ENCODE measurements at places on chromosomes 7 and 10.

GRCh38 chr7:16719699-16720098, 33.9 kb upstream of the TSPAN13 start:
- no peaks in the 10 kb centered on the region for H3K4me1 ChIP-seq
- H3K4me3 ChIP-seq = no peak overlapping the region
- H3K27ac ChIP-seq = no peak overlapping the region
- no peaks in the 10 kb centered on the region for H3K27me3 ChIP-seq

DNA sequence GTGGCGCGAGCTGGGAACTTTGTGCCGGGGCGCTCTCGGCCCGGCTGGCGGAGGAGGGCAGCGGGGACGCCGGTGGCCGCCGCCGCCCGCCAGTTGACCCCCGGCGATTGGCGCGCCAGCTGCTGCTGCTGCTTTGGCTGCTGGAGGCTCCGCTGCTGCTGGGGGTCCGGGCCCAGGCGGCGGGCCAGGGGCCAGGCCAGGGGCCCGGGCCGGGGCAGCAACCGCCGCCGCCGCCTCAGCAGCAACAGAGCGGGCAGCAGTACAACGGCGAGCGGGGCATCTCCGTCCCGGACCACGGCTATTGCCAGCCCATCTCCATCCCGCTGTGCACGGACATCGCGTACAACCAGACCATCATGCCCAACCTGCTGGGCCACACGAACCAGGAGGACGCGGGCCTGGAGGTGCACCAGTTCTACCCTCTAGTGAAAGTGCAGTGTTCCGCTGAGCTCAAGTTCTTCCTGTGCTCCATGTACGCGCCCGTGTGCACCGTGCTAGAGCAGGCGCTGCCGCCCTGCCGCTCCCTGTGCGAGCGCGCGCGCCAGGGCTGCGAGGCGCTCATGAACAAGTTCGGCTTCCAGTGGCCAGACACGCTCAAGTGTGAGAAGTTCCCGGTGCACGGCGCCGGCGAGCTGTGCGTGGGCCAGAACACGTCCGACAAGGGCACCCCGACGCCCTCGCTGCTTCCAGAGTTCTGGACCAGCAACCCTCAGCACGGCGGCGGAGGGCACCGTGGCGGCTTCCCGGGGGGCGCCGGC, 870 bp downstream of the FZD1 start:
- H3K4me1 ChIP-seq = peaks cover 6% of the 10 kb centered on the region
- H3K27me3 ChIP-seq = no peaks in the 10 kb centered on the region
- H3K36me3 ChIP-seq = no peaks in the 10 kb centered on the region
- peak overlapping the region; percentile 93 for H3K27ac ChIP-seq
- H3K4me3 ChIP-seq = peak overlapping the region; percentile 49
- DNase-seq = peak; percentile 47

- H3K4me3 ChIP-seq = no peak overlapping the region
- no peaks in the 10 kb centered on the region for H3K36me3 ChIP-seq
- H3K27me3 ChIP-seq = no peaks in the 10 kb centered on the region
- no peaks in the 10 kb centered on the region for H3K4me1 ChIP-seq
- DNase-seq = no peak
These were observed 141.7 kb upstream of the SEMA3D start for GRCh38 chr7:85328456-85328998.

DNA sequence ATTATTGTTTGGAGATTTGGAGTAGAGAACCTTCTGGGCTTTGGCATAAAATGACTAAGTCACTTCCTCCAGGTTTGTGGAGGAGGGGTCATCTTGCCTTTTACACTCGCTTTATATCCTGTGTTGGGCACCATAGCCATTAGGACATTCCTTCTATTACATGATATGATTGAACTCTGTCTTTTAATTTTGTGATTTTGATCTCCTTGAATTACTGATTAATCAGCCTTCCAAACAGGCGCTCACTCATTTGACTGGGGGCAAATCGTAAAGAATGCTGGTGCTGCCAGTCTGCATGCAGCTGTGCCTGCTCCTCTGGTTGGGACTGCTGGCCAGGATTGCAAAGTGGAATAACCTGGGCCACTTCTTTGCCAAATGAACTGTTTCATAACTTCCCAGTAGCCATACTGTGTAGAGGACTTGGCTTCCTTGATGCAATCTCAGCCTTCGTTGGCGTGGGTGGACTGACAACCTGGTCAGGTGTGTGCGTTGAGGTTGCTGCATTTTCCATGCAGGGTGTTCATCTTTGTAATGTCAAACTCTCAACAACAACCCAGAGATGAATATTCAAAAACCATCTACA, 65.9 kb upstream of the RAB11FIP2 start:
- H3K36me3 ChIP-seq = no peaks in the 10 kb centered on the region
- H3K4me1 ChIP-seq = no peaks in the 10 kb centered on the region
- peak overlapping the region; percentile 52 for H3K27ac ChIP-seq
- no peak for DNase-seq
- H3K4me3 ChIP-seq = no peak overlapping the region

GRCh38 chr10:94591461-94592205, 46.0 kb downstream of the HELLS start:
- no peak overlapping the region for H3K27ac ChIP-seq
- H3K4me1 ChIP-seq = no peaks in the 10 kb centered on the region
- H3K4me3 ChIP-seq = no peak overlapping the region
- peaks cover 4% of the 10 kb centered on the region for H3K36me3 ChIP-seq

GRCh38 chr7:142671506-142671905, 77.8 kb upstream of the PRSS1 start:
- H3K27me3 ChIP-seq = no peaks in the 10 kb centered on the region
- no peaks in the 10 kb centered on the region for H3K4me1 ChIP-seq
- no peaks in the 10 kb centered on the region for H3K36me3 ChIP-seq
- no peak overlapping the region for H3K27ac ChIP-seq

DNA sequence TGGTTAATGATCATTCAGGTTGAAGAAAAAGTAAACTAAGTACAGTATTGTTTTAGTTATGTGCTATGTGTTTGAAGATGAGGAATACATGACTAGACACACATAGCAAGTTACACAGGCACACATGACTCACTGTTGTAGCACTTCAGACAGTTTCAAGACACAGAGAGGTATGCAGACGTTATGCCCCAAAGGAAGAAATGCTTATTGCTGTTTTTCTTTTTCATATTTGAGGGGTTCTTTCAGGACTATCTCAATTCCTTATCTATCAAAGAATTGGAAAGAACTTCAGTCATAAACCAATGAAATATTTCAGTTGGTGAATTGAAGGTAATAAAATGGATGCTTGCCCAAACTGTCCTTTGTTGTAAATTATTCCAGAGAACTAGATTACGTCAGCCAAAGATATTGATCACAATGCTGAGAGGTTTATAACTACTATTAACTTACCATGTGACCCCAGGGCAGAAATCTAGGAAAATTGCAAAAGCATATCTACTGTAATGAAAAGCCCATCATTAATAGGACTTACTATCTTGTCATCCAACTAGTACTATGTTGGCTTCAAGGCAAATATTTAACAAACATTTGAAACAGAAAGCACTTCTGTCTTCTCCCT, 61.2 kb upstream of the CAPZA2 start:
- no peaks in the 10 kb centered on the region for H3K27me3 ChIP-seq
- no peak overlapping the region for H3K27ac ChIP-seq
- no peak for DNase-seq

GRCh38 chr10:50604809-50605208, 18.9 kb downstream of the SGMS1 start:
- H3K36me3 ChIP-seq = no peaks in the 10 kb centered on the region
- H3K4me3 ChIP-seq = no peak overlapping the region
- peaks cover 22% of the 10 kb centered on the region for H3K4me1 ChIP-seq
- DNase-seq = no peak

GRCh38 chr10:22374489-22375126, 29.3 kb downstream of the SPAG6 start:
- H3K4me1 ChIP-seq = no peaks in the 10 kb centered on the region
- no peak overlapping the region for H3K27ac ChIP-seq
- no peaks in the 10 kb centered on the region for H3K27me3 ChIP-seq
- no peak overlapping the region for H3K4me3 ChIP-seq

DNA sequence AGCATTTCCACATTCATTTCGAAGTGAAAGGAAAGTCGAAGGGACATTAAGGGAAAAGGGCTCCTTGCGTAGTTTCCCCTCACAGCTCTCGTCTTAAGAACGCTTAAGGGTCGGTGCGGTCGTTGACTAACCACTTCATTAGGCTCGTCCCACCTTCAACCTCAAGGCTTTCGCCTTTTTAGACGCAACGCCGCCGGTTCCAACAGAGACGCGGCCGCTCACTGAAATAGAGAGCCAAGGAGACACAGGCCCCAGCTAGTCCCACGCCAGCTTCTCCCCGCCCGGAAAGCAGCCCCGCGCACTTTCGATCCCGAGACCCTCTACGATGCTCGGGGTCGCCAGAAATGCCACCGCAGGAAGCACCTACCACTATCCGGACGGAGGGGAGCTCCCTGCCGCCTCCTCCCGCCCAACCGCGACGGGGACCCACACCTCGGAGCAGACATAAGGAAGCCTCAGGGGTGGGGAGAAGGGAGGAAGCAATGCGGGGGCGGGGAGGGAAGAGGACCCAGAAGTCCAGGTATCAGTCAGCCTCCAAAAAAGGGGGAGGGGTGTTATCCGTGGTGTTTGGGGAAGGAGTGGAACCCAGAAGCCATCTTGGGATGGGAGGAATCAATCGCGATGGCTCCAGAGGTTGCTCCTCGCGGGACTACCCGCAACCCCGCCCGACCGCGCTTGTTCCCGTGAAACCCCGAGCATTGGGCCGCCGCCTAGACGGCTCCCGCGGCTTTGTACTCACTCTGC, 559 bp downstream of the TRA2A start:
- H3K4me3 ChIP-seq = peak overlapping the region; percentile 93
- peak overlapping the region; percentile 97 for H3K27ac ChIP-seq
- H3K36me3 ChIP-seq = no peaks in the 10 kb centered on the region
- peak; percentile 67 for DNase-seq

GRCh38 chr7:153886506-153887441, 165.4 kb upstream of the DPP6 start:
- H3K27ac ChIP-seq = peak overlapping the region; percentile 51
- peak overlapping the region; percentile 30 for H3K4me3 ChIP-seq
- no peaks in the 10 kb centered on the region for H3K4me1 ChIP-seq
- no peaks in the 10 kb centered on the region for H3K36me3 ChIP-seq
- no peaks in the 10 kb centered on the region for H3K27me3 ChIP-seq

GRCh38 chr10:82411416-82411815, 536.4 kb downstream of the NRG3 start:
- H3K36me3 ChIP-seq = no peaks in the 10 kb centered on the region
- no peaks in the 10 kb centered on the region for H3K4me1 ChIP-seq
- DNase-seq = no peak
- H3K4me3 ChIP-seq = no peak overlapping the region
- no peaks in the 10 kb centered on the region for H3K27me3 ChIP-seq
- no peak overlapping the region for H3K27ac ChIP-seq

DNA sequence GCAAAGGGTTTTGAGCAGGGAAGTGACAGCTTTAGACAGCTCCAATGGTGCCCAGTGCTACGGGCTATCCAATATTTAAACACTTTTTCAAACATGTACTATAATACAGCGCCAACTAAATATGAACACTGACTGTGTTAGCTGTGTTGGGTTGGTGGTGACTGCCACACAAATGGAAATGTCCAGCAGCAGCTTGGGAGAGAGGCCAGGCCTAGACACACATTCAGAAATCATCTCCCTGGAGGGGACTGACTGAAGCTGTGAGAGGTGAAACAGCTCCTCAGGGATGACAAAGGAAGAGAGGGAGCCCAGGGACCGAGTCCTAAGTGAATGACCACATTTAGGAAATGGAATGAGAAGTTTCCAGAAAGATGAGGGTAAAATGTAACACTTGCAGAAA, 115.8 kb downstream of the UBE2H start:
- H3K4me3 ChIP-seq = no peak overlapping the region
- DNase-seq = no peak
- peaks cover 9% of the 10 kb centered on the region for H3K4me1 ChIP-seq
- H3K36me3 ChIP-seq = no peaks in the 10 kb centered on the region
- H3K27ac ChIP-seq = no peak overlapping the region

GRCh38 chr10:107427016-107427415, 262.5 kb upstream of the SORCS1 start:
- no peak overlapping the region for H3K4me3 ChIP-seq
- H3K27ac ChIP-seq = no peak overlapping the region
- no peaks in the 10 kb centered on the region for H3K27me3 ChIP-seq

- H3K36me3 ChIP-seq = no peaks in the 10 kb centered on the region
- H3K4me1 ChIP-seq = no peaks in the 10 kb centered on the region
These were observed 82.3 kb downstream of the INPP5A start for GRCh38 chr10:132619927-132620326.

- H3K4me1 ChIP-seq = no peaks in the 10 kb centered on the region
- no peak for DNase-seq
- H3K27ac ChIP-seq = no peak overlapping the region
- H3K36me3 ChIP-seq = no peaks in the 10 kb centered on the region
These were observed 548.3 kb downstream of the SORCS3 start for GRCh38 chr10:105189463-105189800.

DNA sequence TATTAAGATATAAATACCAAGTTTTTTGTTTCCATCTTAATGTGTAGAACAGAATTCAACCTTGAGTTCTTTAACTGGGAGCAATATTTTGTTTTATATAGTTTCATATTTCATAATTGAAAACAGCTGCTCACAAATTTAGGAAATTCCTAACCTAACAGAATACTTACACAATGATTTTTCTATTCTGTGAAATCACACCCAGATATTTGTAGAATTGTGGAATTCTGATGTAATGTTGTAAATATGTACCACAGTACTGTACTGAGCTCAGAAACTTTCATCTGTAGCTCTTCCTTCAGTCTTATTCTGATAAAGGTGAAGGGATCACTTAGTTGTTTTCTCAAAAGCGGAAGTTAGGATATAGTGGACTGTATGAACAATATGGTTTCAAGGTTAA, 143.4 kb upstream of the GLI3 start:
- no peak overlapping the region for H3K27ac ChIP-seq
- H3K4me3 ChIP-seq = no peak overlapping the region
- H3K27me3 ChIP-seq = no peaks in the 10 kb centered on the region
- H3K36me3 ChIP-seq = no peaks in the 10 kb centered on the region
- DNase-seq = no peak

- H3K27ac ChIP-seq = no peak overlapping the region
- H3K36me3 ChIP-seq = no peaks in the 10 kb centered on the region
- H3K27me3 ChIP-seq = no peaks in the 10 kb centered on the region
- DNase-seq = no peak
- H3K4me1 ChIP-seq = no peaks in the 10 kb centered on the region
- H3K4me3 ChIP-seq = no peak overlapping the region
These were observed 171.9 kb downstream of the FGFR2 start for GRCh38 chr10:121426307-121426706.

DNA sequence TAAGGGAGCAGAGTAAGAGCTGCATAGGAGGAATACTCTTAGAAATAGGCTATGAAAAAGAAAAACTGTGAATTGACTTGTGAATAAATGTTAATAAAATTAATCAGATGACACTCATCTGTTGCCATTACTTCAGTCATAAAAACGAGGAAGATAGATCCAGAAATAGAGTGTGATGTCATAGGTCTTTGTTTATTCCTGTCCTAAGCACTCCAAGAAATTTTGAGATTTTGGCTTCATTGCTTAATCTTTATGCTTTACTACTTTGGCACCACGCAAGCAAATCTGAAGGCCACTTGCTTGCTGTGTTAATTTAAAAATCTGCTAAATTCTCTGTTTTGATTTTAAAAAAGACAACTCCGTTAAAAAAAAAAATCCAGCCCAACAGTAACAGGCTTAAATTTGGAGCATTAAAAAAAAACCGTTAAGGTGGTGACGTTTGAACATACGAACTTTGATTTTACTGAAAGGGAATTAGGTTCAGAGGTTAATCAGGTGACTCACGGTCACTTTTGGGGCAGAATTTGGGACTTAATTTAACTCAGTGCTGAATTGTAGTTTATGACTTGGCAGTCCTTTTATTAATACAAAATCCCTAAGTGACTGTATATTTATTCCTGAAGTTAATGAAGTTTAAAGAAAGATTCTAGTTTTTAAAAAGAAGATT, 3.4 kb downstream of the IFRD1 start:
- H3K27me3 ChIP-seq = no peaks in the 10 kb centered on the region

- H3K27ac ChIP-seq = no peak overlapping the region
- DNase-seq = no peak
- no peaks in the 10 kb centered on the region for H3K27me3 ChIP-seq
- H3K4me1 ChIP-seq = no peaks in the 10 kb centered on the region
- H3K4me3 ChIP-seq = no peak overlapping the region
- no peaks in the 10 kb centered on the region for H3K36me3 ChIP-seq
These were observed 77.6 kb upstream of the PPP1R3A start for GRCh38 chr7:113996405-113996804.

Measured in uterus (tissue), 4 donors.